Stimulated activated CD4-positive, alpha-beta T cell treated with anti-CD3 and anti-CD28 coated beads, Interleukin-12 subunit alpha, Interleukin-12 subunit beta, amount 100 ng/mL, for 4 hours (primary cell): ENCODE measurements at places on chromosomes 13 and 19.
A peak's percentile ranks its signal among the peaks of the same experiment; 100 is the strongest.

DNA sequence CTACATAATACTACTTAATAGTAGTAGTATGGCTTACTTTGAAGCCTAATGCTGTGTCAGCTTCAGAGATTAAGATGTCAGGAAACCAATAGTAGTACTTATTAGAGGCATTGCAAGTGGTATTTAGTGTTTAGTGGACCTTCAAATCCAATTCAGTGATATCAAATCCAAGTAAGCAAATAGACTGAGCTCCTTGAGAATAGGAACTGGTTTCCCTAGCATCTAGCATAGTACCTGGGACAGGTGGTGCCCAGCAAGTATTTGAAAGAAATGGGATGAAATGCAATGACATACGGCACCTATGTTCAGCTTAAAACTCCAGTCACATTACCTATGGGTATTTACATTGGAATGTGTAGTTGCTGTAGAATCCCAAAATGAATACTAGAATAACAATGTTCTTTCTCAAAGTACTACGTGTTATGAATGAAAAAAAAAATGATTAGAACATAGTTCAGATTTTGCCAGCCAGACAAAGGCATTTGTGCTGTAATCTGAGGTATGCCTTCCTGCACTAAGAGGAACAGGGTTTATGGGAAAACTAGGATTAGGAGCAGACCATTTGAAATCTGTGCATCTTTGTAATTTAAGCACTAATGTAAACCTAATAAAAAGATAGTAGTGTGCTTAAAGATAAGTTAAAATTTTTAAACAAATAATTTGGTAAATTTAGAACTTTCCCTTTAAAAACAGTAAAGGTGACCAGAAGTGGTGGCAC, 17.1 kb downstream of the LSM14A start:
- DNase-seq: no peak

DNA sequence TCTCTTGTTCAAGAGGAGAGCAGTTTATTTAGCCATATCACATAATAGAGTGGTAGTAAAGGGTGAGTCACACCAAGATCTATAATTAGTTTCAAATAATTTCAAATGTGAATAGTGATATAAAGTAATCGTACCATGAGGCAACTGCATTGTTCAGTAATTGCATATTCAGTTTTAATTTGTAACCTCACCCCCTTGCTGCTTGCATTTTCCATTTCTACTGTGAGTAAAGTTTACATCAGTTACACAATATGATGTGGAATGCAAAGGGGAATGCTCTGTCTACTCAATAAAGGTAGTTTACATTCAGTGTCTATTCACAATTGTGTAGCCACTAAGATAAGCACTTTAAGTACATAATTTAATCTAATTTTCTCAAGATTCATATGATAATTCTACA, 1695.7 kb upstream of the SPRY2 start:
- no peak for DNase-seq

- DNase-seq: no peak
Observed at GRCh38 chr19:28422791-28423650, 789.9 kb downstream of the UQCRFS1 start.

DNA sequence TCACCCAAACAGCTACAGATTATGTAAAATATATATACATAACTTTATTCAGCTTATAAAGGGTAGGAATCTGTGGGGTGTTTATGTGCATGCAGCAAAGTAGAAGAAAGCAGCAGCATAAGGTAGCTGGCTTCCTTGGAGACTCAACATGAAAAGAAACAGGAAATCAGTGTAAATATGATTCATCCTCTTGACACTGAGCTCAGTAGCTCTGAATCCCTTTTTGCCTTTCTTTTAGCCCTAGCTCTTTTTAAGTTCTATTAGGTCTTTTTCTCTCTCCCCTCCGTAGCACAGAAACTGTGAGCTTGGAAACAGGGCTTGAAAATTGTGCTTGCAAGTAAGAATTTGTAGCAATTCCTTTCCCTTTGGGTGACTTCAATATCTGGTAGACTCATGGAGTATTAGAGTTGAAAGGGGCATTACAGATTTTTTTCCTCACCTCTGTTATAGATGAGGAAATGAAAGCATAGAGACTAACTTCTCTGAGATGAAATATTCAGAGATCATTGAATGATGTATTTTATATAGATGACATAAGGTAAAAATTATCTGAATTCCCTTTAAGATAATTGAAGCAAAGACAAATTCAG, 314.4 kb downstream of the PCDH9 start:
- DNase-seq: no peak

GRCh38 chr19:46886546-46887239, 25.9 kb downstream of the ARHGAP35 start:
- DNase-seq: no peak

DNA sequence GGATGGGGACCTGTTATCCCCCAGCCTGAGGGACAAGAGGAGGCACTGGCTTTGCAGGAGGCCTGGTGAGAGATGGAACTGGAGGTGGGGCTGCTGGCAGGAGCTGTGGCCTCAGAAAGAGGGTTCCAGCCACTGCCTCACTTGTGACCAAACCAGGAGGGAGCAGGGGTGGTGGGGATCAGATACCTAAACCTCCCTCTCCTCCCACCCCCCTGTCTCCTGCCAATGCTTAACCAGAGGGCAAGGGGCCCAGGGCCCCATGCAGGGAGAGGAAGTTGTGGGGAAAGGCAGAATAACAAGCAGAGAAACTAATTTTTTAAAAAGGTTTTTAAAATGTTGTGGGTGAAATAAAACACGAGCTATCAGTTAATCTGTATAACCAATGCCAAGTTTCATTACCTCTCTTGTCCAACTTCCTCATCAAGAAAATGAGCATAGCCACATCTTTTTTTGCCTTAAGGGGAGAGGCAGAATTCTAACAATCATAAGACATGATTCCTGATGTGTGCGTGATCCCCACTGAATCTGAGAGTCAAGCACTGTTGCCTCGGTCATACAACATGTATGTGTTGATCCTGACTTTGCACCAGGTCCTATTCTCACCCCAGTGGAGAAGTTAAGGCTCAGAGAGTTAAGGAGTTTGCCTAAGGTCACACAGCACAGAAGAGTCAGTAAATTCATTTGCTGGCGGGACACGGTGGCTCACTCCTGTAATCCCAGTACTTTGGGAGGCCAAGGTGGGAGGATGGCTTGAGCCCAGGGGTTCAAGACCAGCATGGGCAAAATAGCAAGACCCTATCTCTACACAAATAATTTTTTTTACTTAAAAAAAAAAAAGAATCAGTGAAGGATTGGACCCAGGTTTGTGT, 12.9 kb downstream of the FXYD5 start:
- no peak for DNase-seq

DNA sequence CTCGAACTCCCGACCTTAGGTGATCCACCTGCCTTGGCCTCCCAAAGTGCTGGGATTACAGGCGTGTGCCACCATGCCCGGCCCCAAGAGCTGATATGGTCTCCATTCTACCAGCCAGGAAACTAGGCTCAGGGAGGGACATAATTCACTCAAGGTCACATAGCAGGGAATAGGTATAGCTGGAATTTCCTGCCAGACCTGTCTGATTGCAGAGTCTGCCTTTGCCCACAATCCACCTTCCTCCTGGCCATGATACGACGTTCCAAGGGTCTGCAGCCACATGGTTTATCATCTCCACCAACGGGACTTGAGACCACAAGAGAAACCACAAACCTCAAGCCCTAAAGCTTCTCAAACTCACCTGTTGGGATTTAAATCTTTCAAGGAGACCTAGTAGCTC, 32.0 kb downstream of the ZNRF4 start:
- DNase-seq: no peak

DNA sequence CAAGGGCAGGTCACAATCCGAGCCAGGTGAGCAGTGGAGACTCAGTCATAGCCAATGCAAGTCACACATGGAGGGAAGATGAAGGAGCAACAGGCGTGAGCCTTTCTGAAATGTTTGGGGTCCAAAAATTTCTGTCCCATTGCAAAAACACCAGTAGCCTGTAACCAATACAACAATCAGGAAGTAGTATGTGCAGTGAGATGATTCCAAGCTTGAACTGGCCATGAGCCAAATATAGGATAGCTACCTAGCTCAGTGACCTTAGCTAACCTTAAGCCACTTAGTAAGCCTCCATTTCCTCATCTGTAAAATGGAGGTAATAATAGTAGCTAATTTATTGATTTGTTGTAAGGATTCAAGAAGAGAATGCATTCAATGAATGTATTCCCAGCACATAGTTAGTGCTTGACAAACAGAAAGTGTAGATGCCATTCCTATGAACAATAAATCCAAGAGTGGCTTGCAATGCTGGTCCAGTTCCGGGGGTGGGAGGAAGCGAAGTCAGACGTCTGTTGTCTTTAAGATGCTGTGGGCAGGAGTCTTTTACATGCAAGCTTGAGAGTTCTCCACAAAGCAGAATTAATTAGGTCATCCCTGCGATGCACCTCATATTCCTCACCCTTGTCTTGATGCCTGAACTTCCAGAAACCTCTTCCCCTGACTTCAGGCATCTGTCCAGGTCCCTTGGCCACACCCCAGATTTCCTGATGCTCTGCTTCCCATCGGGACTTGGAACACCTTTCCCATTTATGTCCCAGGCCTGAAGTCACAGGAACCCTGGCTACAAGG, 195.7 kb upstream of the UBL3 start:
- DNase-seq: no peak

GRCh38 chr19:28485292-28485691, 727.7 kb downstream of the UQCRFS1 start:
- no peak for DNase-seq

DNA sequence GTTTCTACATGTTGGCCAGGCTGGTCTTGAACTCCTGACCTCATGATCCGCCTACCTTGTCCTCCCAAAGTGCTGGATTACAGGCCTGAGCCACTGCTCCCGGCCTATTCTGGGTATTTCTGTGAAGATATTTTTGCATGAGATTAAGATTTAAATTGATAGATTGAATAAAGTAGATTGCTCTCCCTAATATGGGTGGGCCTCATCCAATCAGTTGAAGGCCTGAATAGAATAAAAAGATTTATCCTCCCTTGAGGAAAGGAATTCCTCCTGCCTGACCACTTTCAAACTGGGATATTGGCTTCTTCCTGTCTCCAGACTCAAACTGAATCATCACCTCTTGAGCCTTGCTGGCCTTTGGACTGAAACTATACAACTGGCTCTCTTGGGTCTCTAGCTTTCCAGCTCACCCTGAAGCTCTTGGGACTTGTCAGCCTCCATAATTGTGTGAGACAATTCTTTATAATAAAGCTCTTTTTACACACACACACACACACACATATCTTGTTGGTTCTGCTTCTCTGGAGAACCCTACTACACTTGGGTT, 36.1 kb upstream of the CXCL17 start:
- DNase-seq: no peak

GRCh38 chr13:62704875-62705274, 1289.2 kb upstream of the PCDH20 start:
- no peak for DNase-seq

DNA sequence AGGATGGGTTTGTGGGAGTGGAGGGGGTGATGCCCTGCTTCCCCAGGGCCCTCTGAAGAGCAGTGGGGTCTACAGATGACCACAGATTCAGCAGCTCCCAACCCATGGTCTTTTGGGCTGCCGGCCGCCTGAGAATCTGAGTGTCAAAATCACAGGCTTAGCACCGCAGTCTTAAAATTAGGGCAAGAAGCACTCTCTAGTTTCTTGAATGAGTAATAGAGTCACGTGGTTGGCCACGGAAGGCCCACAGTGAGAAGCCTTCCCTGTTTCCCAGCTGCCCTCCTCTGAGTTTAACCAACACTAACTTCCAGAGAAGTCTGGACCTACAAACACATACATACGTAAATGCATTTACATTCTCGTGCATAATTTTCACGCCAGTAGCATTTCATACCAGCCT, 5.2 kb downstream of the PRMT1 start:
- DNase-seq: no peak

DNA sequence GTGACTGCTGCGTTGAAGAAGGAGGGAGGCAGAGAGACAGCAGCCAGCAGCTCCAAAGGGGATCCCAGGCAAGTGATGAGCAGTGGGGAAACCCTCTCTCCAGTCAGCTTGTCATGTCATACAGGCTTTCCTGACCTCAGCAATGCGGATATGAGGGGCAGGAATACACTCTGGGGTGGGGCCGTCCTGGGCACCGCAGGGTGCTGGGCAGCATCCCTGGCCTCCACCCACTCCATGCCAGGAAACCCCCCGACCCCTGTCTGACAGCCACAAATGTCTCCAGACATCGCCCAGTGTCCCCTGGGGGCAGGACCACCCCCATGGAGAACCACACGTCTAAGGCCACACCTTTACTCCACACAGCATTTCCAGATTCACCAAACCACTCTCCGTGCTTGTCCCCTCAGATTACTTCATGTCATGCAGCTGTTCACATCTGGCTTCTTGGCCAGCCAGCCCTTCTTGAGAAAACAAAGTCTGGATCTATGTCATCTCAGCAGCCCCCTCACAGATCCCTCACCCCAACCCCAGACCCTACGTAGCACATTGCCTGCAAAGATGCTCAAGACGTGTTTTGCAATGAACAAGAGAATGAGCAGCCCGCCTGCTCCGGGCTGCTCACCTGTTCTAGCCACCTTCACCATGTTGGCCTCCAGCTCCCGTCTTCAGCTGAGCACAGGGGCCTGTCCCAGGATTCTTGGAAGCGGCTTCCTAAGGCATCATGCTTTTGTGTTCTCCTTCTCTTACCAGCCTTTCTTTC, 46.5 kb downstream of the RFX2 start:
- no peak for DNase-seq

- peak; percentile 72 for DNase-seq
Observed at GRCh38 chr19:53906211-53907192, 2.6 kb upstream of the CACNG7 start.

DNA sequence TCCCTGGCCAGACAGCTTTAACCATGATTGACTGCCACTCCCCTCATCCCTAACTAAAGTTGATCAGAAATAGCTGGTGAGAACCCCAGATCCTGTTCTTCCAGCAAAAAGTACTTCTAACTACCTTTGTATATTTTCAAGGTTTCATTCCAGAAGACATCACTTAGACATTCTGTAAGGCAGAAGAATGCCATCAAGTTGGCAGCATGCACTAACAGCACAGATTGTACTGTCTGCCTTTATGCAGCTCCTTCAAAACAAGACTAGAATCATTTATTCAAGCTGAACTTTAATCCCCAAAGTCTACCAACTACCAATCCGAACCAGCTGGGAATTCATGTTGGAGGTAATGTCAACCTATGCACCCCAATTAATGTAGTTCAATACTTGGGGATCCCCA, 167.6 kb upstream of the KLHL1 start:
- DNase-seq: no peak

GRCh38 chr19:49746206-49746958, 16.7 kb downstream of the TSKS start:
- DNase-seq: peak; percentile 25

DNA sequence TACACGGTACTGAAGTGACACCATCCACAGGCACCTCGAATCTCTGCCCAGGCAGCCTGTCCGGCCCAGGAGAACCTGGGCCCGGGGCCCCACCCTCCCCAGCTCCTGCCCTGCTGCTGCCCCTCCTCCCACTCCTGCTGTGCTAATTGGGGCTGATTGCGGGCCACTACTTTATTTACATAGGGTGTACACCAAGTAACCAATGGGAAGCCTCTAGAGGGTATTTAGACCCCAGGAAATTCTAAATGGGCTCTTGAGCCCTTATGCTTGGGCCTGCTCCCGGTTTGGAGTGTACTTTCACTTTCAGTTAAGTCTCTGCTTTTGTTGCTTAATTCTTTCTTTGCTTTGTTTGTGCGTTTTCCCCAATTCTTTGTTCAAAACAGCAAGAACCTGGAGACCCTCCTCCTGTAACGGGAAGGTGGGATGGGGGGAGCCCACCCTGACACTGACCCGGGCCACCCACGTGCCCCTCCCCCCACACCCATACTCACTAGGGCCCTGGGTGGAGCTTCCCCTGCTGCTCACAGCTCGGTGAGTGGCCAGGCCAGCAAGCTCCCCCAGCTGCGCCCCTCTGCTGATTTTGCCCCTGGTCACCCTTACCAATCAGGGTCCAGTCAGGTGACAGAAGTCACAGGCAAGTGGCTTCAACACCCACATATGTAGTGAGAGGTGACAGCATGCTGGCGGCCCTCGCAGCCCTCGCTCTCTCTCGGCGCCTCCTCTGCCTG, 9.4 kb downstream of the SCGB2B2 start:
- no peak for DNase-seq
